Glutamatergic neuron (in vitro differentiated cells): ENCODE measurements at places on chromosomes 3 and 15. TPM values are rescaled to one million over a fixed set of nuclear protein-coding genes. Genes with fewer than 3 reads are reported as not detected.

- no peak for DNase-seq
- no peaks in the 10 kb centered on the region for H3K4me1 ChIP-seq
- no peaks in the 10 kb centered on the region for H3K36me3 ChIP-seq
- no peaks in the 10 kb centered on the region for H3K27me3 ChIP-seq
- no peak overlapping the region for H3K27ac ChIP-seq
Observed at GRCh38 chr3:172771672-172772071, 21.1 kb downstream of the ECT2 start.

DNA sequence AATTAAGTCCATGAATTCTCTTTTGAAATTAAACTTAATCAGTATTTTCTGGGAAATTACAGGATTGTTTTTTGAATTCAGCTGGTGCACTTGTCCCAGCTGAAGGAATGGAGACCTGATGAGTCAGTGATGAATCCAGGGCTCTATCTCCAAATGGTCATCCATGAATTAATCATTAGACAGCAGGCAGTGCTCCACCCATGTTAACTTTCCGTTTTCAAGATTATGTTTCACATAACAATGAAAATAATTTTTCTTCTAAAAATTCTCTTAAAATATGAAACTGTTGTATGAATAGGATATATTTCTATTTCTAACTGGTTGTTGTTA, 13.9 kb upstream of the PAQR9 start:
- peaks cover 4% of the 10 kb centered on the region for H3K36me3 ChIP-seq
- no peak overlapping the region for H3K27ac ChIP-seq
- H3K4me1 ChIP-seq: peaks cover 15% of the 10 kb centered on the region
- no peaks in the 10 kb centered on the region for H3K27me3 ChIP-seq
- H3K4me3 ChIP-seq: no peak overlapping the region

DNA sequence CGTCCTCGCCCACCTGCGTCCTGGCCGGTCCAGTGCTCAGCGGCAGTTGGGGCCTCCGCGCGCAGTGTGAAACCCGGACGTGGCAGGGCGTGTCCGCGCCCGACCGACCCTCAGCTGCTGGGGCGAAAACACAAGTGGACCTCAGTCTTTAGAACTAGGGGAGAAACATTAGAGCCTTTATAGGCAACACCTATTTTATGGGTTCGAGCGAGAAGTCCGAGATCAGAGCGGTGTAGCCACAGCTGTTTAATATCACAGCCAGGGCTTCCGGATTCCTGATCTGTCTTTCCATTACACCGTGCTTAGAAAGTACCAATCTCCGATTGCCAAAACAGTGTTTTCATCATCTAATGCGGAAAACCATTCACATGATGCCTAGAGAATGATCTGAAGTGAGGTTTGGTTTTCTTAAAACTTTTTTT, 506 bp downstream of the RAD51 start:
- H3K36me3 ChIP-seq: no peaks in the 10 kb centered on the region
- peak overlapping the region; percentile 96 for H3K4me3 ChIP-seq
- H3K27me3 ChIP-seq: peaks cover 4% of the 10 kb centered on the region
- H3K27ac ChIP-seq: peak overlapping the region; percentile 17
- DNase-seq: no peak
- H3K4me1 ChIP-seq: peaks cover 2% of the 10 kb centered on the region

DNA sequence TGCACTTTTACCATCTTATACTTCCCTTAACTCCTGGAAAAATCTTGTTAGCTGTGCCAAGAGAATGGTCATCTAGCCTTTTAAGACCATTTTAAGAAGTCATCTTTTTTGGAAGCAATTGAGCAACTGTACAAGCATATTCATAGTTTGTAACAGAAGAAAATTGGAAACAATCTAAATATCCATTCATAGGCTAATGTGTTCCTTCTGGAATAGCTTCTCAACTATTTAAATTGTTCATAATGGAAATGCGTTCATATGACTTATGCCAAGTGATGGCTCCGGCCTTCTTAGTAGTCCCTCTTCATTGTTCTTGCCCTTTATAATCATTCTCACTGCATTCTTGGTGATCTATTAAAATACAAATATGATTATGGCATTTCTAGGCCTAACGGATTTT, 17.4 kb upstream of the OSBPL11 start:
- H3K36me3 ChIP-seq: no peaks in the 10 kb centered on the region
- H3K27me3 ChIP-seq: peaks cover 7% of the 10 kb centered on the region
- no peak overlapping the region for H3K4me3 ChIP-seq
- no peak overlapping the region for H3K27ac ChIP-seq

DNA sequence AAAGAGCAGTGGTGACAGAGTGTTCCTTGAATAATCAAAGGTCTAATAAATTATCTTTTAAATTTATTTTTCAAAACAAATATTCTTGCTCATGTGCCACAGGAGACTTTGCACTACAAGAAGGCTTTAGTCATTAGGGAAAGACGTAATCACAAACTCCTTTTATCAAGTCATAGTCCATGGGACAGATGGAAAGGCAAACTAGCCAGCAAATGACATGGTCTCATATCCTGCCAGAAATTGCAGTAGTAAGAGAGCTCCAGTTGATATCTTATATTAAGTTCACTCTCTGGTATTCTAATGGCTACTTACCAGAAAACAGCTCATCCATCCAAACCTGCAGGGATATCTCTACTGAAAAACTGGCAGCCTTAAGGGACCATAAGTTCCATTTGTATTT, 225.0 kb upstream of the TP63 start:
- DNase-seq: no peak
- H3K4me1 ChIP-seq: no peaks in the 10 kb centered on the region
- no peaks in the 10 kb centered on the region for H3K36me3 ChIP-seq
- H3K27me3 ChIP-seq: no peaks in the 10 kb centered on the region
- no peak overlapping the region for H3K4me3 ChIP-seq

- DNase-seq: peak; percentile 73
- no peak overlapping the region for H3K27ac ChIP-seq
- no peak overlapping the region for H3K4me3 ChIP-seq
- peaks cover 2% of the 10 kb centered on the region for H3K27me3 ChIP-seq
- H3K36me3 ChIP-seq: no peaks in the 10 kb centered on the region
Observed at GRCh38 chr3:42247576-42248027, 18.4 kb downstream of the CCK start.

DNA sequence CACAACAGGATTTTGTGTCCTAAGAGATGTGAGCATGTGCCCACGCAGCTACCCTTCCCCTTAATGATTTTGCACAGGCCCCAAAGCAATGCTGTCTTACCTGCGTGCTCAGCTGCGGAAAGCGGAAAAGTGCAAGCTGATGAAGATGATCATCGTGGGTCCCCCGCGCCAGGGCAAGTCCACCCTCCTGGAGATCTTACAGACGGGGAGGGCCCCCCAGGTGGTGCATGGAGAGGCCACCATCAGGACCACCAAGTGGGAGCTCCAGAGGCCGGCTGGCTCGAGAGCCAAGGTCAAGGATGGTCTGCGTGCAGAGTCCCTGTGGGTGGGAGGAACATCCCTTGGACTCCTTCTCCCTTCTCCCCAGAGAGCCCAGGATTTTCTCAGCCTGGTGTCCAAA, 103.1 kb downstream of the LRRK1 start:
- peaks cover 7% of the 10 kb centered on the region for H3K4me1 ChIP-seq
- DNase-seq: peak; percentile 8
- H3K36me3 ChIP-seq: no peaks in the 10 kb centered on the region
- H3K27ac ChIP-seq: no peak overlapping the region

DNA sequence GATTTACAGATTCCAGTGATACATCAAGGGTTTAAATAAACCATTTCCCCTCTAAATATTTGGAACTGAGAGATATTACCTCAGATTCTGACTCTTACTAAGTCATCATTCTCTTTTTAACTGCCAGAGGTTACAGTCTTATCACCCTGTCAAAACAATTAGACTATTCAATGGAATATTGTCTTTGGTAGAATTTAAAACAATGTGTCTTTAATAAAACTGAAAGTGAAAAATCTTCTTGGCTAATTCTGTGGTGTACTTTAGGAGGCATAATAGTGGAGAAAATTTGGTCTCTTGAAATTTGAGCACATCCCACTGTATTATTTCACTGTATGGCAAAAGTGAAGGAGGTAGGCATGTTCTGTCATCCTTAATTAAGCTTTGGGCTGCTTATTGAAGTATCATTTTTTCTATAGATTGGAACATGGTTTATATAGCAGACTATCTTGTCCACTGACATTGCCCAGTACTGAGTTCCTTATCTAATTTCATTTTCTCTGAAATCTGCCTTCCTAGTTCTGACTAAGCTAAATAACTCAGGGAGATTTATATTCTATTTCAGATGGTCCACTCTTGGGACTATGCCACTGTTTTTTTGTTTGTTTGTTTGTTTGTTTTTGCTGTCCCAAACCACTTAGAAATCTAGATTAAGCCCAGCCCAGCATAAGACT, 48.0 kb upstream of the UTS2B start:
- peaks cover 10% of the 10 kb centered on the region for H3K4me1 ChIP-seq
- DNase-seq: no peak
- H3K36me3 ChIP-seq: peaks cover 10% of the 10 kb centered on the region
- H3K27me3 ChIP-seq: no peaks in the 10 kb centered on the region

- no peaks in the 10 kb centered on the region for H3K36me3 ChIP-seq
- H3K27me3 ChIP-seq: peaks cover 6% of the 10 kb centered on the region
- no peak for DNase-seq
Observed at GRCh38 chr3:143875546-143875945, 27.3 kb upstream of the SLC9A9 start.

GRCh38 chr3:58383476-58383875, 50.2 kb downstream of the PDHB start:
- DNase-seq: no peak
- H3K36me3 ChIP-seq: no peaks in the 10 kb centered on the region
- H3K4me1 ChIP-seq: peaks cover 22% of the 10 kb centered on the region
- peaks cover 2% of the 10 kb centered on the region for H3K27me3 ChIP-seq

GRCh38 chr15:89504166-89504565, 7.8 kb upstream of the RHCG start:
- no peak overlapping the region for H3K4me3 ChIP-seq
- no peak overlapping the region for H3K27ac ChIP-seq
- peaks cover 4% of the 10 kb centered on the region for H3K27me3 ChIP-seq
- H3K4me1 ChIP-seq: no peaks in the 10 kb centered on the region

DNA sequence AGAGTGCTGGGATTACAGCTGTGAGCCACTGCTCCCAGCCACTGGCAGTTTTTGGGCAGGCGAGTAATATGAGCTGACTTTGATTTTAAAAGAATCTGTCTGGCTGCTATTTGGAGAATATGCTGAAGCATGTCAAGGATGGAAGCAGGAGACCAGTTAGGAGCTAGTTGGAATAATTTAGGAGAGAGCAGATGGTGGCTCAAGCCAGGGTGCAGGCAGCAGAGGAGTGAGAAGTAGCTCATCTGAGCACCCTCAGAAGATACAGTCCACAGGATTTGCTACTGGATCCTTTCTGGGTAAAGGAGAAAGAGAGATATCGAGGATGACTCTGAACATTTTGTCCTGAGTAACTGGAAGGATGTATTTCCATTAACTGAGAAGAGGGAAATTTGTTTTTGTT, 30.4 kb upstream of the BDH1 start:
- no peak overlapping the region for H3K27ac ChIP-seq
- peaks cover 9% of the 10 kb centered on the region for H3K36me3 ChIP-seq
- no peak overlapping the region for H3K4me3 ChIP-seq
- H3K4me1 ChIP-seq: peaks cover 3% of the 10 kb centered on the region
- DNase-seq: no peak

GRCh38 chr3:14441920-14442300, 39.5 kb downstream of the SLC6A6 start:
- no peak overlapping the region for H3K4me3 ChIP-seq
- H3K4me1 ChIP-seq: peaks cover 8% of the 10 kb centered on the region
- H3K27ac ChIP-seq: no peak overlapping the region
- no peak for DNase-seq

- no peak overlapping the region for H3K27ac ChIP-seq
- no peak overlapping the region for H3K4me3 ChIP-seq
- H3K27me3 ChIP-seq: peaks cover 4% of the 10 kb centered on the region
- no peak for DNase-seq
- H3K36me3 ChIP-seq: no peaks in the 10 kb centered on the region
Observed at GRCh38 chr15:76116138-76116885, 56.5 kb downstream of the TMEM266 start.

DNA sequence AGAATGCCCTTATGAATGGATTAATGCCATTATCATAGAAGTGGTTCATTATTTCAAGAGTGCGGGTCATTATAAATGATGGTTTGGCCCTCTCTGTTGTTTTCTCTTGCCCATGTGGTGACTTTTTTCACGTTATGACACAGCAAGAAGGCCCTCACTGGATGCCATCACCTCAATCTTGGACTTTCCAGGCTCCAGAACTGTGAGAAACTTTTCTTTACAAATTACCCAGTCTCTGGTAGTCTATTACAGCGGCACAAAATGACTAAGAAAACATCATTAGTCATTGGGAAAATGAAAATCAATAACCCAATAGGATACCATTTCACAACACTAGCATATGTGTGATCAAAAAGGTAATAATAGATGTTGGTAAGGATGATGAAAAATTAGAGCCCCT, 119.0 kb upstream of the LPP start:
- H3K4me1 ChIP-seq: no peaks in the 10 kb centered on the region
- H3K27ac ChIP-seq: no peak overlapping the region
- H3K4me3 ChIP-seq: no peak overlapping the region
- no peak for DNase-seq

DNA sequence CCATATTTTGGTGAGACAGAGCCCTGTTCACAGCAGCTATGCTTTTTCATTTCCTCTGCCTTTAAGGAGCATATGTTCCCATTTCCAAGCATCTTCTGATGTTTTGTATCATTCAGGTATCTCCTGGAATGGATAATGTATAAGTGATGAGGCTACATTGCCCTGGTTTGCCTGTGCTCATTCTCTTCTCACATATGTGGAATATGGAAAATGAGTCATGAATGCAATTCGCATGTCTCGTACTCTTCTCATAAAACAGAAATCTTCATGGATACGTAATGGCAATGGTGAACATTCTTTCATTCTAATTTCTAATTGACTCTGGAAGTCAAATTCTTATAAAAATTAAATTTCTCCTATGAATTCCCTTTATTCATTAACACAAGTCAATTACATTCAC, 143.1 kb downstream of the CDIN1 start:
- no peak overlapping the region for H3K4me3 ChIP-seq
- H3K27ac ChIP-seq: no peak overlapping the region
- no peak for DNase-seq
- peaks cover 4% of the 10 kb centered on the region for H3K36me3 ChIP-seq

- H3K27me3 ChIP-seq: peaks cover 4% of the 10 kb centered on the region
- H3K4me3 ChIP-seq: peak overlapping the region; percentile 95
- peak overlapping the region; percentile 89 for H3K27ac ChIP-seq
- peaks cover 4% of the 10 kb centered on the region for H3K4me1 ChIP-seq
- H3K36me3 ChIP-seq: no peaks in the 10 kb centered on the region
Observed at GRCh38 chr3:197750858-197751737, 1.4 kb downstream of the FYTTD1 start.

GRCh38 chr3:13276438-13277195, 143.5 kb downstream of the NUP210 start:
- no peak overlapping the region for H3K27ac ChIP-seq
- no peaks in the 10 kb centered on the region for H3K36me3 ChIP-seq
- DNase-seq: peak; percentile 15
- peak overlapping the region; percentile 52 for H3K4me3 ChIP-seq

Gene CLDN18
- total RNA-seq: not detected

Gene TRAT1
- total RNA-seq: not detected

Gene LSG1
- 26.5 TPM for total RNA-seq

Gene ADAMTS17
- 6.8 TPM for total RNA-seq

Gene FANCD2OS
- not detected for total RNA-seq

Gene ATP2B2
- total RNA-seq: 31.2 TPM

Gene CRTC3
- 50.1 TPM for total RNA-seq

Gene SSUH2
- 0.66 TPM for total RNA-seq
